ENCODE measurements at places on chromosomes 7 and 10.

DNA sequence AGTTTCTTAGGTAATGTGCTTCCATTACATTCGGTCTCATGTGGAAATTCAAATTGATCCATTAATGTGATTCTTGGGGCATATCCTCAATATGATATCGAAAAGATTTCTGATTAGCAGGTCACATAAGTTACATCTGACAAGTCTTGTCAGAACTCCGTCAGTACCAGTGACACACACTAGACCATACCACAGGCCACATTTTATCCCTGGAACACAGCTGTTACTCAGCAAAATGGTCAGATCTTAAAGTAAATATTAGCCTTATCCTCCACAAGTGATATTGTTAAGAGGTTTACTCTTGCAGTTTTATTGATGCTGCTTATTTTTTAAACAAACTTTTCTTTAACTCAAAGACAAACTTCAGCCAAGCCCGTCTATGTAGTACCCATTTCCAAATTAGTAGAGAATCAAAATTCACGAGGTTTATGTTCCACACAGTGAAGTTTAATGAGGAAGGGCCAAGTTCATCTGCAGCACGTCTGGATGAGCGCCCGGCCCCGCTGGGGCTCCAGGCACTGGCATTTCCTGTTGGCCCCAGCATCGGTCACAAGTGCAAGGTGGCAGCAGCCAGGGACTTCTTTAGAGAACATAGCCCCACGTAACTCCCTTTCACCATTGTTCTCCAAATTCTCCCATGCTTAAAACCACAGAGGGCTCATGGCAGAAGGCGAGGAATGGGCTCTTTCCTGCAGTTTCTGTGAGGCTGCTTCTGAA is 132.2 kb downstream of the VIPR2 start:
- DNase-seq: no peak
- H3K36me3 ChIP-seq: no peaks in the 10 kb centered on the region
- H3K4me1 ChIP-seq: peaks cover 3% of the 10 kb centered on the region
- no peak overlapping the region for H3K27ac ChIP-seq

DNA sequence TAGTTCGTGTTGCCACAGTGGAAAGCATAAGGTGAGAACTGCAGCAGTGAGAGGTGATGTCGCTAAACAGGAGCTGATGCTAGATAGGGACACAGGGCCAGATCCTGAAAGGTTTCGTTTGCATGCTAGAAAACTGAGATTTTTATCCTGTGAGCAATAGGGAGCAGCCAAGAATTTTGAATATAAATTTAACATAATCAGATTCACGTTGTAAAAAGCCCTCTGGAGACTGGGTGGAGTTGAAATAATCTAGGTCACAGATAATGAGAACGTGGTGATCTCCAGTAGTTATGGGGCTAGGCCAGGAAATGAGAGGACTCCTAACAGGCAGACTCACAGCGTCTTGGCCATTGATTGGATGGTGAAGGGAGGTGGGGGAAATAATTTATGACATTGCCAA is 92.1 kb upstream of the IMMP2L start:
- H3K4me1 ChIP-seq: no peaks in the 10 kb centered on the region
- H3K36me3 ChIP-seq: no peaks in the 10 kb centered on the region
- no peak for DNase-seq
- H3K27me3 ChIP-seq: no peaks in the 10 kb centered on the region

DNA sequence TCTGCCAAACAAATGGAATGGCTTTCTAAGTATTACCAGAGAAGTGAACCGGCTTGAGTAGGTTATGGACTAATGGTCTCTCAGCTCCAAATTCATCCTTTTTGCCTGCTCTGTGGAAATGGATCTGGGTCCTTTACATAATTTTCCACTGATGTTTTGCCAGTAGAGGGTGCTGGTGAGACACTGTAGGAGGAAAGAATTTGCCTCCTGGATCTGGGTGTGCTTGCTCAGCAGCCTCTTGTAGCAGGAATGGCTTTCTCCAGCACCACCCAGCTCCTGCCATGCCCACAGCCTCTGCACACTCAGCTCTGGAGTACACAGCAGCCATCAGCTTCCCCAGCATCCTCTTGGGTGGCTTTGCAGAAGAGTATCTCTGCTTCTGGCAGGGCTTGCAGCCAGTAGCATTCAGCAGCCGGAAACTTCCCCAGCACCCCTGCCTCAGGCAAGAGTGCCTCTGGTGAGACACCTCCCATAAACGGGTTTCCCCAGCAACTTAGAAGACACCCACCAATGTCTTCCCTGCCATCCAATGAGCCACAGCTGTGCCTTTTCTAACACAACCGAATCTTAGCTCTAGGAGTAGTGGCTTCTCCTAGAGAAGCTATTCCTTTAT is 235.0 kb upstream of the PLPP4 start:
- H3K4me3 ChIP-seq: no peak overlapping the region
- DNase-seq: peak; percentile 68
- no peaks in the 10 kb centered on the region for H3K27me3 ChIP-seq

DNA sequence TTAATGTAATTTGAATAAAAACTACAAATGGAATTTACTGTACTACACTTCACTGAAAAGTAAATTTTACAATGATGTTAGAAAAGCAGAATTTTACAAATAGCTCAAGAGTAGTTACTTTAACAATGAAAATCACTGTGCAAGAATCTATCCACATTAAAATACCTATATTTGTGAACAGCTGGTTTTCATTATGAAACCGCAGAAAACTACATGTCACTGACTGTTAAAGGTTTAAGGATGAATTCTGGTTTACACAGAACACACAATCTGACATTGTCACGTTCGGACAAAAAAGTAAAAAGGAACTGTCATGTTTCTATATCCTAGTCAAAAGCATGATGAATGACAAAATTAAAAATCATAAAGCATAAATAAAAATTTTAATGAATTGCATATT is 415.3 kb upstream of the PRKCQ start:
- H3K27ac ChIP-seq: no peak overlapping the region
- H3K4me1 ChIP-seq: no peaks in the 10 kb centered on the region
- no peaks in the 10 kb centered on the region for H3K27me3 ChIP-seq
- no peak overlapping the region for H3K4me3 ChIP-seq

- peaks cover 11% of the 10 kb centered on the region for H3K4me1 ChIP-seq
- H3K27me3 ChIP-seq: no peaks in the 10 kb centered on the region
- DNase-seq: no peak
- H3K4me3 ChIP-seq: no peak overlapping the region
- no peak overlapping the region for H3K27ac ChIP-seq
These were observed 11.1 kb downstream of the FAM53B start for GRCh38 chr10:124732931-124733570.

DNA sequence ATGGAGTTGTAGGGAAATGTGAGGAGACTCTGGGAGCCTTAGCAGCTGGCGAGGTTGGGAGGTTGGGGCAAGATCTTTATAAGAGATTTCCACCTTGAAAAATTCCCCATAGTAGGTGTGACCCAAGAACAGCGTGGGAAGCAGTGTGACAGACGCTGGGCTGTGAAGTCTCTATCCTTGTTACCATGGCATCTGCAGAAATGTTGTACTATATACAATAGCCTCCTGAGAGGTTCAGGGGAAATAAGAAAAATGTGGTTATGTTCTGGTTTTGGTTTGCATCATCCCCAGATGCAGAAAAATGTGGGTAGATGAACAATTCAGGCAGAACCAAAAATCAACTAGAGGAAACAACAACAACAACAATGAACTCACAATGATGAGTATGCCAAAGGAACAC is 498.6 kb downstream of the SH2D4B start:
- no peak overlapping the region for H3K27ac ChIP-seq
- H3K4me1 ChIP-seq: no peaks in the 10 kb centered on the region
- H3K4me3 ChIP-seq: no peak overlapping the region
- no peaks in the 10 kb centered on the region for H3K36me3 ChIP-seq
- no peaks in the 10 kb centered on the region for H3K27me3 ChIP-seq
